ENCODE measurements at places on chromosomes 4 and X. TPM values are rescaled to one million over a fixed set of nuclear protein-coding genes. Genes with fewer than 3 reads are reported as not detected.

GRCh38 chr4:90281541-90282355 is 154.6 kb downstream of the CCSER1 start:
- H3K27ac ChIP-seq: no peak overlapping the region
- no peak overlapping the region for H3K4me3 ChIP-seq
- H3K36me3 ChIP-seq: no peaks in the 10 kb centered on the region
- H3K4me1 ChIP-seq: peaks cover 12% of the 10 kb centered on the region

SLC9B1 gene
- total RNA-seq: 0.79 TPM

LDB2 gene
- 0.82 TPM for total RNA-seq

GRCh38 chrX:123976706-123977316 is 15.3 kb downstream of the STAG2 start:
- no peak overlapping the region for H3K4me3 ChIP-seq
- no peak for DNase-seq
- no peak overlapping the region for H3K27ac ChIP-seq
- H3K27me3 ChIP-seq: no peaks in the 10 kb centered on the region

DNA sequence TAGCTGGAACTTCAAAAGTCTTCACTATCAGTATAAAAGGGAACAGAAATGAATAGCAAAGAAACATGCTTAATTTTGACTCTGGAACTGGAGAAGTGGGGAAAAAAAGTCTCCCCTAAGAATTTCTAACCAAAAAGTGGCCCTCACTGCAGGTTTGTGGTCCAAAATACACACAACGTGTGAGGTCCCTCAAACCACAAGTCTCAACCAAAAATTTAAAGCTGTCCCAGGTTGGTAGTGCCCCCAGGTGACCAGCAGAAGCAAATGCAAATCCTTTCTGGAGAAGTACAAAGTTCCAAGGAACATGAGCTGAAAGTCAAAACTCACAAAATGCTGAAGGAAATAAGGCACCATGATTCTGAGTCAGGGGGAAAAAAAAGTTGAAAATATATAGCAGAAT is 23.6 kb upstream of the VAMP7 start:
- no peak overlapping the region for H3K4me3 ChIP-seq
- no peaks in the 10 kb centered on the region for H3K27me3 ChIP-seq
- H3K4me1 ChIP-seq: no peaks in the 10 kb centered on the region
- DNase-seq: no peak
- no peak overlapping the region for H3K27ac ChIP-seq
- no peaks in the 10 kb centered on the region for H3K36me3 ChIP-seq
